AG04450 (cell line): ENCODE measurements at places on chromosomes 4 and X. TPM values are rescaled to one million over a fixed set of nuclear protein-coding genes. Genes with fewer than 3 reads are reported as not detected.

CLTRN gene
- 0.26 and 0.29 TPM in 2 replicates for polyA plus RNA-seq

LIMCH1 gene
- 0.71 and 1.1 TPM in 2 replicates for polyA plus RNA-seq

TGIF2LX gene
- polyA plus RNA-seq: not detected in 2 replicates

ZNF711 gene
- 6.0 and 9.3 TPM in 2 replicates for polyA plus RNA-seq

NDUFB11 gene
- polyA plus RNA-seq: 51.1 and 56.5 TPM in 2 replicates

FRAS1 gene
- polyA plus RNA-seq: under 0.01 and 0.21 TPM in 2 replicates

HSFX3 gene
- polyA plus RNA-seq: not detected in 2 replicates

PNMA6A gene
- polyA plus RNA-seq: 0.15 and 0.30 TPM in 2 replicates

KLB gene
- polyA plus RNA-seq: not detected in 2 replicates

OTC gene
- polyA plus RNA-seq: not detected in 2 replicates
